ENCODE measurements at places on chromosomes 5 and 9.
A peak's percentile ranks its signal among the peaks of the same experiment; 100 is the strongest.

DNA sequence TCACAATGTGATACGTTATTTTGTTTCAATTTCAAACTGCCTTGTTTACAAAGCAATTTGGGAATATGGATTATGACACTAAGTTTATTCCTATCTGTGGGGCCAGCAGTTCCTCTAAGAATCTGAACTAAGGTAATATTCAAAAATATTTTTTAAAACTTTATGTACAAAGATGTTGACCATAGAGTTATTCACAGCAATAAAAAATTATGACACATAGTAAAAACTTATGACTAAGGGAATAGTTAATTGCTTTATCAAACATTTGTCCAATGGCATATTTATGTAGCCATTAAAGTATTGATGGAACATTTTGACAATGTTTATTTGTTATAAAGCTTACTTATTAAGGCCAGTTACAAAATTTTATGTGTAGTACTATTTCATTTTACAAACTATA lies 73.4 kb upstream of the FREM1 start:
- no peak for DNase-seq

GRCh38 chr5:158658446-158659230 lies 441.1 kb downstream of the EBF1 start:
- no peak for DNase-seq

- DNase-seq: no peak
Measured at GRCh38 chr9:15180124-15180523, 126.9 kb downstream of the TTC39B start.

DNA sequence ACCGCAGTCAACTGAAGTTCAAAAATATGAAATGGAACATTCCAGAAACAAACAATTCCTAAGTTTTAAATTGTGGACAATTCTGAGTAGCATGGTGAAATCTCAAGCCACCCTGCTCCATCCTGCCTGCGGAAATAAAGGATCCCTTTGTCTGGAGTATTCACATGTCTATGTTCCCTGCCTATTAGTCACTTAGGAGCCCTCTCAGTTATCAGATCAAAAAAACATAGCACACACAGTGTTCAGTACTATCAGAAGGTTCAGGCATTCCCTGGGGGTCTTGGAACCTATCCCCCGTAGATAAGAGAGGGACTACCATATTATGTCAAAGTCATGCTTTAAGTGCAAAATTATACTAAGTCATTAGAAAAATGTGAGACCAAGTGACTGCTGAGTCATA lies 300.8 kb downstream of the SEMA5A start:
- no peak for DNase-seq

- DNase-seq: no peak
Measured at GRCh38 chr9:2128141-2128540, 113.0 kb downstream of the SMARCA2 start.

DNA sequence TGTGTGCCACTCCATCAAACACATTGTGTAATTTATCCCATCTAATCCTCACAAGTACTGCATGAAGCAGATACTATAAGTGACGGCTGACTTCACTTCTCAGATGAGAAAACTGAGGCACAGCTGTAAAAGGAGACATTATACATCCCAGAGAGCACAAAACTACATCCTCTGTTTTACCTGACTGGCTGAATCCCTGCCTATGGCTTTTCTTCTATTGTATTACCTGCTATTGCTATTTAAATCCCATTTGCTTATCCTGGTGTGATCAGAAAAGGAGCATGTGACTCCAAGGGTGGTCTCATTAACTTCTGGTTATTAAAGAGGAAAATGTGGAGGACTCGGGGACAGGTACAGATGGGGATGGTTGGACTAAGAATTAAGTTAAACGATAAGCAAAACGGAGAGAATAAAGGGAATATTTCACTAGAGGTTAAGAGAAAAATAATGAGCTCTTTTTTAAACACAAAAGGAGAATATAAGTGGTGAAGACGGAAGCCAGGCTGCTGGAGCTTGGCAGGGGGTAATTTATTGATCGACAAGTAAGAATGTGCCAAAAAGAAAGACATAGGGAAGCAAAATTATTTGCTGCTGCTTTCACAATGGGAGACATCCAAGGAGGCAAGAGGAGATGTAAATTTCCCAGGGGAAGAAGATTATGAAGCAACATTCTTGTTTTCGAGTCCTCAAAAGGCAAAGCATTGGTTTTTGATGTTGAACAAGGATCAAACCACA lies 155.7 kb upstream of the GPR151 start:
- no peak for DNase-seq

GRCh38 chr9:115883467-115884329 lies 269.9 kb upstream of the PAPPA start:
- no peak for DNase-seq

DNA sequence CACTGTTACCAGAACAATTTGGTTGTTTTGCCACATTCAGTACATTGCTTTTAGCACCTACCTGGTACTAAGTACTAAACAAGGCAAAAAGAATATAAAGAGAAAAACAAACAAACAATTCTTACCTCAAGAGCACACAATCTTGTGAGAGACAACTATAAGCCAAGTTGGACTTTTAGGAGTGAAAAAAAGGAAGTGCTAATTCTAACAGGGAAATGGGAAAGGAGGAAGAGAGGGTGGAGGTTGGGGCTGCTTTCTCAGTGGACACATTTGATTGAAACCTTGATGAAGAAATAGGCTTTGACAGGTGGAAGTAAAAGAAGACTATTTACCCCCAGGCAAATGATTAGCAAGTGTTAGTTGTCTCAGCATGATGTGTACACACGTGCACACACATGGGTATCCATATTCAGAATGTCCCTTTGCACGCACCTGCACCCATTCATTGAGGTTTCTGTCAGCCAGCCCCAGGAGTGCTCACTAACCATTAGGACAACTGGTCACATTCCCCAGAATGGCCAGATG lies 302.6 kb downstream of the ACTL7B start:
- no peak for DNase-seq

DNA sequence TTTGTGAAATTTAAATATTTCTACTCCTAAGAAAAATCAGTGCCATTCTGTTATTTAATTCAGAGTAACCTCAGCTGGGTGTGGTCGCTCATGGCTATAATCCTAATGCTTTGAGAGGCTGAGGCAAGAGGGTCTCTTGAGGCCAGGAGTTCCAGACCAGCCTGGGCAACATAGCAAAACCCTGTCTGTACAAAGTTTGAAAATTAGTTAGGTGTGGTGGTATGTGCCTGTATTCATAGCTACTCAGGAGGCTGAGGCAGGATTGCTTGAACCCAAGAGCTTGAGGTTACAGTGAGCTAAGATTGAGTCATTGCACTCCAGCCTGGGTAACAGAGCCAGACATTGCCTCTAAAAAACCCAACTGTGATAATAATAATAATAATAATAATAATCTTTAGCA lies 44.8 kb upstream of the CNTLN start:
- DNase-seq: no peak

DNA sequence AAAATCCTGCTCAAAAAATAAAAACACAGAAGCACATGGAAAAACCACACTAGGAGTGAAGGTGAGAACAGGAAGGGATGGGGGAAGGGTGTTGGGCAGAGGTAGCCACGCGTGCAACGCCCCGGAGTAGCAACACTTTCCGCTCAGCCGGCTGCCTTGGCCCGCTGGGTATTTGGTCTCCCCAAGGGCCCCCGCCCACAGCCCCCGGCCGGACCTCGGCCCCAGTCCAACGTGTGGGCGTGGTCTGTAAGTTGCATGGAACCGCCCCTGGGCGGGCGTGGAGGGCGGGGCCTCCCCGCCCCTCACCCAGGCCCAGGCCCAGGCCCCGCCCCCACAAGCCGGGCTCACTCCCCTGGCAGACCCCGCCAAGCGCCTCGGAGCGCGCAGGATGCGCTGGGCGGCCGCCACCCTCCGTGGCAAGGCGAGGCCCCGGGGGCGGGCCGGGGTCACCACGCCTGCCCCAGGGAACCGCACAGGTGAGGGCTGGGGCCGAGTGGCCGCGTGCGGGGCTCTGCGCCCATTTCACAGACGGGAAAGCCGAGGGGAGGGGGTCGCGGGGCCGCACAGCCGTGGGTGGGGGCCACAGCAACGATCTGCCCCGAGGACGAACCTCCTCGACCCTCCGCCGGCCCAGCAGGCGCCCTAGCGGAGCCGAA lies at the start of gene SUSD3:
Gene SUSD3 (plus strand): TSS at position 347 of the 656 bp plus-strand sequence. CDS start 42 bp downstream, at position 389.
- no peak for DNase-seq

DNA sequence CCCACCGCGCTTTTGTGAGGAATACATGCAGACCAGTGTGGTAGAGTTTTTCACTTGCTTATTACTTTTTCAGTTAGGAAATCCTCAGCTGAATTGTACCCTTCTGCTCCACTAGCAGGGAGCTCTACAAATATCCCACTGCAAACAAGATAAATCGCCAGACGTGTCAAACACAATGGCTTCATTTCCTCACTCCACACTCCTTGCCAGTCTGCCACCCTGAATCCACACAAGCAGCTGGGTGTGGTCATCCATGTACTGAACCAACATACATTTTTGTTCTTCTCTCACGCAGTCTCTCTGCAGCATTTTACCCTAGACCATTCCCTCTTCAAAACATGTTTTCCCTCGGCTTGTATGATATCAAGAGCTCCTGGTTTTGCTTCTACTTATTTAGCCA lies 3.7 kb upstream of the ROR2 start:
- DNase-seq: no peak

DNA sequence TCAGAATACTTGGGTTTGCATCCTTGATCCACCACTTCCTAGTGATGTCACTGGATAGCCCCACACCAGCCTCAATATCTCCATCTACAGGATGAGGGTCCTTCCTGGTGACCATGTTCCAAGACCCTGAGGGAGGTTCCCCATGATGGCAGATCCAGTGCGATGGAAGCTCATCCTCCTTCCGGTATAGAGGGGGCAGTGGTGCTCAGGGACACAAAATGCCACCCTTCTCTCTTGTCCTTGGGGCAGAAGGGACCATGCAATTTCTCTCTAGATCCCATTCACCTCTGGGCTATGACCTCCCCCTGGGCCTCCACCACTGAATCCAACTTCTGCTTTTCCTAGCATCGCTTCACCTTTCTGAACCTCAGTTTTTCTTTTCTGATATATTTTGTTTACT lies 5.4 kb upstream of the SLC25A51 start:
- no peak for DNase-seq

- DNase-seq: no peak
Measured at GRCh38 chr9:128389395-128390149, 18.4 kb downstream of the URM1 start.

- DNase-seq: no peak
Measured at GRCh38 chr5:8070138-8070537, 201.2 kb downstream of the MTRR start.

GRCh38 chr5:142955628-142956027 lies 185.5 kb downstream of the ARHGAP26 start:
- no peak for DNase-seq

GRCh38 chr5:7983433-7983832 lies 114.5 kb downstream of the MTRR start:
- no peak for DNase-seq

DNA sequence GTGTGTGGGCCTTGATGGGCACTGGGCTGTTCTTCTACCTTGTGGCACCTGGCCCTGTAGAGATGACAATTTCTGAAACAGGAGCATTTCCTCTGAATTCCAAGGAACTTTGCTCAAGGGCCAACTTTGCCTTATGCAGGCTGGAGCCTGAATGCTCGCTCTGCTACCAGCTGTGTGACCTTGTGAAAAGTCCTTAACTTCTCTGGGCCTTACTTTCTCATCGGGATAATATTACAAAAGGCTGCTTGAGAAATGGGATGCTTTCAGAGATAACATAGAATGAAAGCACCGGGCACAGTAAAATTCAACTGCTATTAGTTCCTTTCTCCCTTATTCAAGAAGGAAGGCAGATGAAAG lies 58.8 kb downstream of the GADD45G start:
- no peak for DNase-seq

GRCh38 chr9:136525207-136525606 lies 20.6 kb downstream of the NOTCH1 start:
- no peak for DNase-seq

GRCh38 chr9:94794476-94795167 lies 68.1 kb downstream of the AOPEP start:
- no peak for DNase-seq

GRCh38 chr5:102583276-102584124 lies 84.7 kb upstream of the SLCO6A1 start:
- no peak for DNase-seq

DNA sequence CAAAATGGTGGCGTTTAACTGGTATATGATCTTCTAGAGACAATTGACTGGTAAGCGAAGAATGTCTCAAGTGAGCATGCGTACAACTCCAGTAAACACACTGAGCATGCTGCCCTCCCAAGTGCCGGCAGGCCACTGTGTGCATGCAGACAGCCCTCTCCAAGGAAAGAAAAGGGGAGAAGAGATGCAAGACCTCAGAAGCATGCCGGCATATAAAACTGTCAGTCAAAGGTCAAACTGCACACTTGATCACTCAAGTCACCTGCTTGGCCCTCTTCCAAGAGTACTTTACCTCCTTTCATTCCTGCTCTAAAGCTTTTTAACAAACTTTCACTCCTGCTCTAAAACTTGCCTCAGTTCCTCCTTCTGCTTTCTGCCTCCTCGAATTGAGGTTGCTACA lies 910.2 kb downstream of the TAF11L14 start:
- no peak for DNase-seq

DNA sequence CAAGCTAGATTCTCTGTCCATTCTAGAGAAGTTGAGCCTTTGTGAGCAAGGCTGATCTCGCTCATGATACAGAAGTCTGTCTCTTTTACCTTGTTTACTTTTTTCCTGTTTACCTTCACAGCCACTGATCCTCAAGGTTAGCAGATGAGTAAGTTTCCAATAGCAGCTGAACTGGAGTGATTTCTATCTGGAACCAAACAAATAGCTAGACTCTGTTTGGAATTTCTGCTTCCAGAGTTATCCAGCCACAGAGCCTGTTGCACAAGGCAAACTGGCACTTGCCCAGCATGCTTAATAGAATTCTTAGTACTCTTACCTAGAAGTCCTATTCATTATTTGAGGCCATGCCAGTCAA lies 12.8 kb upstream of the PANK3 start:
- DNase-seq: no peak

DNA sequence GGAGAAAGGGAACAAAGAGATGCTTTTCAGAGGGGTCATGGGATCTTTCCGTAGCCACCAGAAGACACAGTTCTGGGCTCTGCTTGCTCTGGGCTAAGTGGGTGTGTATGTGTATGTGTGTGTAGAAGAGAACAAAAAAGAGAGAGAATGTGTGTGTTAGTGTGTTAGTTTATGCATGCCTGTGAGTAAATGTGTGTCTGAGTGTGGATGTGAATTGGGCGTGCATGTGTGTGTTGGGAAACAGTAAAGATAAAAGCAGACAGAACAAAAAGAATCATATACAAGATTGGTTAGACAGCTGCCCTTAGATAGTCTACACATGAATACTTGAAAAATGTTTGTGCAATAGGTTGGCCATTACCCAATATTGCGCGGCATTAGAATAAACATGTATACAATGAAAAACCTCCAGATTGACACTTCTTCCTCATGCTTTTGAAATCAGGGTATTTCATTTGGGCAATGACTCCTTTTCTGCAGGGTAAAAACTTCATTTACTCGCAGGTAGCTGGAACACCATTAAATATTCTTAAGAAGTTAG lies 36.5 kb upstream of the HSPA9 start:
- no peak for DNase-seq

GRCh38 chr5:39178171-39178570 lies 41.2 kb downstream of the FYB1 start:
- DNase-seq: peak; percentile 39

- no peak for DNase-seq
Measured at GRCh38 chr5:56126487-56127179, 106.5 kb downstream of the ANKRD55 start.

GRCh38 chr9:111399772-111400563 lies 69.9 kb upstream of the OR2K2 start:
- peak; percentile 22 for DNase-seq

Data from HL-60 (cell line).